Naive thymus-derived CD8-positive, alpha-beta T cell (primary cell): ENCODE measurements at places on chromosomes 16 and 17. TPM values are rescaled to one million over a fixed set of nuclear protein-coding genes. Genes with fewer than 3 reads are reported as not detected.
A peak's percentile ranks its signal among the peaks of the same experiment; 100 is the strongest.

Gene KREMEN2
- total RNA-seq = not detected

DNA sequence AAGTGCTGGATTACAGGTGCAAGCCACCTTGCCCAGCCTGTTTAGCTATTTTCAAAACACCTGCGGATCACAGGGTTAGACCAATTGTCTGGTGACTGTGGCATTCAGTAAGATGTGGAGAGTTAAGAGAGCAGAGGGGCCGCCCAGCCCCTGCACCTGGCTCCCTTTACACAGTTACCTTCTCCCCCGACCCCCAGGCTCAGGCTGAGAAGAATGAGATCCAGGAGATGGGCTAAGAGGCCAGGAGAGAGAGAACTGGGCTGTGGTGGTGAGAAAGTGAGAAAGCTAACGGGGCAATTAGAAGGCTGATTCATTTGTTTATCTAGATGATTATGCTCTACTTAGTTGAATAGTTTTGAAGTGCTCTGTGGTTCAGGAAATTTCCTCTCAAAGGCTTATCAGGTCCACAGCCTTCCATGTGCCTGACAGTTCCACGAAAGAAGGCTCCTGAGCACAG lies 67.8 kb upstream of the AXIN2 start:
- DNase-seq = no peak

DNA sequence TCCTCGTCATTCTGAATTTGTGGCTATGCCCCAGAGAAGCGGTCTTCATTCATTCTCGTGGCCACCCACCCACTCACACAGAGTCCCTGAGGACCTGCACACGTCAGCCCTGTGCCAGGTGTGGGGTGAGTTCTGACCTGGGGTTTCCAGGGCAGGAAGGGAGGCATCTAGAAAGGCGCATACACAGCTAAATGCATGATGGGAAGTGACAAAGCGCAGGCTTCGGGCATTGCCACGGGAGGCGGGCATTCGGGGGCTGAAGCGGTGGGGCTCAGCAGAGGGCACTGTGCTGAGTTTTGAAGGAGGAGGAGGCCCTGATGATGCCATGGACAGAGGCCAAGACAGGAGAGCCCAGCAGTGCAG lies 10.9 kb downstream of the UBALD2 start:
- DNase-seq = no peak

- DNase-seq = no peak
Observed at GRCh38 chr17:11493936-11494335, 104.3 kb upstream of the DNAH9 start.

- peak; percentile 60 for DNase-seq
Observed at GRCh38 chr17:7589204-7589868, 558 bp downstream of the SOX15 start.

DNA sequence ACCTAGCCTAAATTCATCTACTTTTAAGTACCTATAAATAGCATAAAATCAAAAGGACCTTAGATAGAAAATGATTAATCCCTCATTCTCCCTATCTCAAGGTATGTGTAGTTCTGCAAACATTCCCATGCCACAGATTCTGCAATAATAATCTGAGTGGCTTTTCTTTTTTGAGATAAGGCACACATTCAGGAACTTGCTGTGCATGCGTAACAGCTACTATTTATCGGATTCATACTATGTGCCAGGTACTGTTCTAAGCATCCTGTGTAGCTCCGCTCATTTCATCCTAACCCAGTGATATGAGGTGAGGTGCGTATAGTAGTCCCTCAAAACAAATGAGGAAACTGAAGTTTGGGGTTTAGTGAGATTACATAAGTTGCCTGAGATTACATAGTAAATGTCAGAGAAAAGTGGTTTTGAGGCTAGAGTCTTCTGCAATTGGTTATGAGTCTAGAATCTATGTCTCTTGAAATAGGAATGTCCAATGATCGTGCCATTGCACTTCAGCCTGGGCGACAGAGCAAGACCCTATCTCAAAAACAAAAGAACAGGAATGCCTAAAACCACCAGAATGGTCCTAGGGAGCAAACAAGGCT lies 2.0 kb upstream of the ZNF263 start:
- no peak for DNase-seq

DNA sequence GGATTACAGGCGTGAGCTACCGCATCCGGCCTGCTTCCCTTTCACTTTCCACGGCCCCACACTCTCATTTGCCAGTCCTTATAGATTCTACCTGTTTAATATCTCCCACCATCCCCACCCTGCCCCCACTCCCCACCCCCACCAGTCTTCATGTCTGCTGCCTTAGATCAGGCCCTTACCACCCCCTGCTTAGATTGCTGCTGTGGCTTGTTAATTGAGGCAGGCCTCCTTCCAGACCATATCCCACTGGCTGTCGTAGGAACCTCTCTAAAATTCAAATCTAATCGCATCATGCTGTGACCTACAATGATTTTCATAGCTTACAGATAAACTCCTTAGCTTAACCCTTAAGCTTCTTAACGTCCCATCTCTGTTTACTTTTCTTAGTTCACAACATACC lies 4.9 kb downstream of the IQCK start:
- no peak for DNase-seq
